Thoracic aorta (tissue), 2 donors: ENCODE measurements at places on chromosomes 16 and 17.

DNA sequence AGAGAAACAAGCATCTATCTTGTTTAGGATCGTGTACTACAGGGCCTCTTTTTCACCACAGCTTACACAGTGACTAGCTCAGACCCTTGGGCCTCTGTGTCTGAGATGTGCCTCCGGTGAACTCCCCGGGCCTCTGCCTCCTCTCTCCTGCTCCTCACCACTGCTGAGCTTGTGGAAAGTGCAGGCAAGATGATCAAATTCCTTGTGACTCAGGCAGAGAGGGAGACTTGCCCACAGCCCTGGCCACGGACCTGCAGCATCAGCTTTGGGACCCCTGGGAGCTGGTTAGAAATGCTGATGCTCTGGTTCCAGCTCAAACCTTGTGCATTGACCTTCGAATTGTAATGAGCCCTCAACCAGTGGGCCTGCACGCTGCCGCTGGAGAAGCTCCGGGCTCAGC, 79.8 kb downstream of the ZDHHC7 start:
- DNase-seq, result no peak

DNA sequence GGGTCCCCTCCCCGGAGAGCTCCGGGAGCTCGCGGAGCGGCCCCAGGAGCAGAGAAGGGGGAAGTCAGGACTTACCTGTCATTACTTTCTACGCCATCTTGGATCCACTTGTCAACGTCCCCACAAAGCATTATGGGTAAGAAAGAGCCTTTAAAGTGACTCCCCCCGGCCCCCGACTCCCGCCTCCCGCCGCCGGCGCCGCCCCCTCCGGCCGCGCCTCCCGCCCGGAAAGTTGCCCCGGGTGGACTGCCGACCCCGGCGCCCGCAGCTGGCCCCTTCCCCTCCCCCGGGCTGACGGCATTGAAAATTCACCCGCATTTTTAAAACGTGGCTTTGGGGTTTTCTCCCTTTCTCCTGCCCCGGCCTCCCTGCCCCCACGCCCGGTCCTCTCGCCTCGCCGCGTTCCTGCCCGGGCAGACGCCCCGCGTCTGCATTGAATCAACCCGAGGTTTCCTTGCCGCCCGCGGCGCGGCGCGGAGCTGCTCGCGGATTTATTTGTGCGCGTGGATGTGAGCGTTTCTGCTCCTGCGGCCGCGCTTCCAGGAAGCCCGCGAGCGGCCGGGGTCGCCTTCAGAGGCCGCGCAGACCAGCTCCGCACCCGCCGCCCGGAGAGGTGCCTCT, at the start of gene HELZ:
TSS of gene HELZ (minus strand) at position 124 of the 621 bp plus-strand sequence. CDS start 26,392 bp downstream, outside the sequence.
- DNase-seq, result no peak

- no peak for DNase-seq
These were observed 155.3 kb downstream of the RGS9 start for GRCh38 chr17:65292430-65292829.

DNA sequence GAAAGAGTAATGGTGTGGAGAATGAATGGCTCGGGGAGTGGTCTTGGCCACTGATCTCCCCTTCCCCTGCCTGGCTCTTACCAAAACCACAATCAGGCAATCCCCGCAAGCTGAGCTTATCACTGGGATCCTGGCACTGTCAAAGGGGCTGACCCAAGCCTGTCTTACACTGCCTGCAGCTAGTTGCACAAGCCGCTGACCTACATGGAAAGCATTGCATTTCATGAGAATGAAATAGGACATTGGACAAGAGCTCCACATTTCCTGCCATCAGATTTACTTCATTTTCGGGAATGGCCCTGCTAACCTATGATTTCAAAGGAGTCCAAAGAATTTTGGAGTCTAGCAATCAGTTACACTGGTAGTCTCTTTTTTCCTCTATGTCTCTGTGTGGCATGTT, 146.4 kb downstream of the PCTP start:
- DNase-seq, result no peak

- DNase-seq, result no peak
These were observed 37.4 kb downstream of the PIPOX start for GRCh38 chr17:29080323-29080722.

DNA sequence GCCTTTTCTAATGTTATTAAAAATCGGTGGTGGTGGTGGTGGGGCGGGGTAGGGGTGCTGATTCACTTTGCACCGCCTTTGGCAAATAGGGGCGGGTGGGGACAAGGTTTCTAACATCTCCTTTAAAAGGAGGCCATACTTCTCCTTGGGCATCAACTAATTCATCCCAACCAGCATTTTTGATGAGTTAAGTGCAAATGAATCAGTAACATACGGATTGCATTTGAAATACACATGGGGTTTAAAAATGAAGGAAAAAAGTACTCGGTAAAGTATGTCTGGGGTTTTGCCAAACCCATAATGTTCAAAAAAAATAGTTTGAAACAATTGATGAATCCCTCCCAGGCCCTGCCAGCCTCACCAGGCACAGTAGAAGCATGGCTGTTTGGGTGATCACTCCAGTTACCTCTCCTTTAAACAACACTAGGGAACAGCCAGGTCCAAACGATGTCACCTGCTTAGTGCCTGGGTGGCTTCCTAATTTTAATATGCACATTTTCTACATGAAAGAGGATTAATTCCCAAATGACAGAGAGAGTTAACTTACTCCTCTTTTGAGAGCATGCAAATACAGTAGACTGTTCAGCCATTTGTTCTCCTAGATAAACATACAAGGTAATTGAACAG, 107.2 kb downstream of the ANKFN1 start:
- DNase-seq, result no peak

DNA sequence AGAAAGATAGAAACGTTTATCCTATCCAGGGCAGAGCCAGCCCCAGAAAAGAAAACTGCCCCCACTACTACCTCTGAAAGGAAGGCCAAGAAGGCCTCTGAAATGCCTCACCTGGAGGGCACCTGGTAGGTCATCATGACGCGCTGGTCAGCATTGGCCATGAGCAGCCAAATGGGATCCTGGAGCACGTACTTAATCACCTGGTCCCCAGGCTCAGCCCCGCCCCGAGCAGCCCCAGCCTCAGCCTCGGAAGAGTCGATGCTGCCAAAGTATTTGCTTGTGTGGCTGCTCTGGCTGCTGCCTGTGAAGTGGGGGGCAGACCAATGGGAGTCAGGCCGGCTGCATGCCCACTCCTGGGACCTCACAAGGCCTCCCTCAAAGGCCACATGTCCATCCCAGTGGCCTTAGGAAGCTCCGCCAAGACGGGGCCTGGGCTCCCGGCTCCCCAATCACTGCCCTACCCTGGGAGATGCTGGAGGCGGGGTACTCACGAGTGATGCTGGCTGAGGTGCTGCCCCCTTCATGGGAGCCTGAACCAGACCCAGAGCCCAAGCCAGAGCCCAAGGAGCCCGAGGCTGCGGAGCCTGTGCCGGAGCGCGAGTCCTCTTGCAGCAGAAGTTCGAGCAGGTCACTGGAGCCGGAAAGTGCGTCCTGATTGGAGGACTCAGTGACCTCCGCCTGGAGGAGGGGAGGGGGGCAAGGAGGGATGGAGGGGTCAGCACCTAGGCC, 9.9 kb downstream of the PER1 start:
- DNase-seq, result no peak

- no peak for DNase-seq
These were observed 32.6 kb upstream of the ZFP90 start for GRCh38 chr16:68506331-68507053.

GRCh38 chr17:58614859-58615459, 76.9 kb downstream of the TEX14 start:
- DNase-seq, result no peak

GRCh38 chr17:55413825-55414489, 7.7 kb downstream of the MMD start:
- DNase-seq, result no peak

DNA sequence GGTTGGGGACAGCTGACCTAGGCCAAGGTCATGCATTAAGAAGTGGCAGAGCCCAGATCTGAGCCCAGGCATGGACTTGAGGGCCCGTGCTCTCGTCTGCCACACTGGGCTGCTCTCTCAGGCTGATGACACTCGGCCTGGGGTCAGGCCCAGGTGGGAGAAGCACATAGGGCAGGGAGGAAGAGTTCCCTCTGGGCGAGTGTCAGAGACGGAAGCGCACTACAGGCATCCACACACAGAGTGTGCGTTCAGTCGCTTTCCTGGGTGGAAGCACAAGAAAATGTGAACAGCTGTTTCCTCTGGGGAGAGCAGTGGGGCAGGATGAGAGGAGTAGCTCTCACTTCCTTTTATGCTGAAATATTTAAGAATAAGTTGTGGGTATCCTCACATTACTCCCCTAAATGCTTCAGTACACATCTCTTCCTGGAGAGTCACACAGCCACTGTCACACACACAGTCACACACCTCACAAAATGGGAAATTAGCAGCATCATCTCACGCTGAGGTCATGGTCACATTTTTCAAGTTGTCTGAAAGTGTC, 59.7 kb downstream of the B9D1 start:
- DNase-seq, result no peak

DNA sequence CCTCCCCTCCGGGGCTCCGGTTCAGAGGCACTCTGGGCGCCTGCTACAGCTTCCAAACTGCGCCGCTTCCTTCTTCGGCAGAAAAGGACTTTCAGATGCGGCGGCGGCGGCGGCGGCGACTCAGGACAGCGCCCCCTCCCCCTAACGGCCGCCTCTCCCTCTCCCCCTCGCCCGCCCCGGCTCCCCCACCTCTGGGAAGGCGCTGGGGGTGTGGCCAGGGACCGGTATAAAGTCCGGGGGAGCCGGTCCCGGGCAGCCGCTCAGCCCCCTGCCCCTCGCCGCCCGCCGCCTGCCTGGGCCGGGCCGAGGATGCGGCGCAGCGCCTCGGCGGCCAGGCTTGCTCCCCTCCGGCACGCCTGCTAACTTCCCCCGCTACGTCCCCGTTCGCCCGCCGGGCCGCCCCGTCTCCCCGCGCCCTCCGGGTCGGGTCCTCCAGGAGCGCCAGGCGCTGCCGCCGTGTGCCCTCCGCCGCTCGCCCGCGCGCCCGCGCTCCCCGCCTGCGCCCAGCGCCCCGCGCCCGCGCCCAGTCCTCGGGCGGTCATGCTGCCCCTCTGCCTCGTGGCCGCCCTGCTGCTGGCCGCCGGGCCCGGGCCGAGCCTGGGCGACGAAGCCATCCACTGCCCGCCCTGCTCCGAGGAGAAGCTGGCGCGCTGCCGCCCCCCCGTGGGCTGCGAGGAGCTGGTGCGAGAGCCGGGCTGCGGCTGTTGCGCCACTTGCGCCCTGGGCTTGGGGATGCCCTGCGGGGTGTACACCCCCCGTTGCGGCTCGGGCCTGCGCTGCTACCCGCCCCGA, at the start of gene IGFBP4:
TSS of gene IGFBP4 (plus strand) at position 255 of the 792 bp plus-strand sequence. CDS start at position 541, 286 bp downstream.
- no peak for DNase-seq

GRCh38 chr16:4217204-4218131, 24.4 kb downstream of the SRL start:
- DNase-seq, result no peak

DNA sequence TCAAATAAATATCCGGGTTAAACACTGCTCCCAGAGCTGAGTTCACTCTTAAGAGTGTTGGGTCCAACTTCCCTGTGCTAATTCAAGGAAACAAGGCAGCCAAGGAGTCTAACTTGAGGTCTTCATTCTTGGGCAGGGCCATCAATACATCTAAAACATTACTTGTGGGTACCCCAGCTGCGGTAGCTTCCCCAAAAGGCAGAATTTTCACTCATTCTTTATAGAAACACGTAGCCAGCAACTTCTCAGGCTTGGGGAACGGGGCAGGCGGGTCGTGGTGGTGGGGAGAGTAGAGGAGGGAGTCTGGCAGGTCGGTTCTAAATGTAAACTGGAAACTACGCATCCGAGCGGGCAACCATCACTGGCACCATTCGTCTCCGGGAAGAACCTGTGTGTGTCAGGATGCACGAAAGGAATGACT, 666 bp upstream of the METTL9 start:
- no peak for DNase-seq

DNA sequence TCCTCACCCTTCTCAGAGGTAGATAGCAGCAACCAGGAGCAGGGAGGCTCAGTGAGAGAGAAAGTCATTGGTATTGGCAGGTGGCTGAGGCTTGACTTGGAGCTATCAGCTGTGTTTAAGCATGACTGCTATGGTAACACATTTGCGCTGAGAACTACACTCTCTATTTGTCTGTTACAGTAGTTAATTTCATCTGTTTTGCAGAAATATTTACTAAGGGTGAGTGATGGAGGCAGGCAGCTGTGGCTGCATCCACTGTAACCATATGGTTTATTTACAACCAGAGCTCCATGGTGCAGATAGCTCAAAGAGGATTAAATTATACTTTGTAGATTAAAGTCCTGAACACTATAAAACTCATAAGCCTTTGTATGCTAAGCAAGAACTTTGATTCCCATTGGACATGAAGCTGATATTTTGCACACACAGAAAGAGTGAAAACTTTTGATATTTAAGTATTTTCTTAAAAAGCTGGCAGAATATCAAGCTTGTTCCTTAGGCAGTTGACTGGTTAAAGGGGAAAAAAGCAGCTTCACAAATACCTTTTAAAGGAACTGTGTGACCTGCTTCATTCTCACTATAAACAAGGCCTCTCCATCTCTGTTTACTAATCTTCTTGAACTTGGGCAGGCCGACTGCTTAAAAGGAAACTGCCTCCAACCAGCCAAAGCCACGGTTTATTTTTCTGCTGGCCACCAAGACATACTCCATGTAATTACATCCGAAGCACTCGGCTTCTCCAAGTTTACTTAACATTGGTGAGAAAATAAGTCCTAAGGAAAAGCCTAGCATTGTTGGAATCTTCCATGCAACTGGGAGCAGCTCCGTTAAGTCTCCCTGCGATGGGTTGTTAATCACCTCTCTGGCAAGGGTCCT, 299.8 kb upstream of the ZFHX3 start:
- DNase-seq, result no peak

GRCh38 chr16:62665269-62665668, 629.0 kb upstream of the CDH8 start:
- DNase-seq, result no peak

DNA sequence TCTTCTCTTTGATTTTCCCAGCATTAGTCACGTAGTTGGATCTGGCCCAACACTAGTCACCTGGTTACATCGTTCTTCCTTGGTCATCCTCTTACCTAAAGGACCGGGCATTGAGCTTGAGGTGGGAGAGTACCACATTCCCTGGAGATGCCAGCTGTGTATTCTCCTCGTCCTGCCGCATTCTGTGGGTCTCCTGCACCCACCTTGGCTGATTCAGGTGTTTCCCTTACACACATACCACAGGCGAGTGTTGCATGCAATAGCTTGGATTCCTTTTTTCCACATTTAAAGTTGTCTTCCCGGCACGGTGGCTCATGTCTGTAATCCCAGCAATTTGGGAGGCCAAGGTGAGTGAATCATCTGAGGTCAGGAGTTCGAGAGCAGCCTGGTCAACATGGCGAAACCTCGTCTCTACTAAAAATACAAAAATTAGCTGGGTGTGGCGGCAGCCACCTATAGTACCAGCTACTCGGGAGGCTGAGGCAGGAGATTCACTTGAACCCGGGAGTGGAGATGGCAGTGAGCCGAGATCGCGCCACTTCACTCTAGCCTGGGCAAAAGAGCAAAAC, 21.6 kb upstream of the CLEC18C start:
- DNase-seq, result no peak
